Calu3 (cell line): ENCODE measurements at places on chromosomes 1 and 21. TPM values are rescaled to one million over a fixed set of nuclear protein-coding genes. Genes with fewer than 3 reads are reported as not detected.
A peak's percentile ranks its signal among the peaks of the same experiment; 100 is the strongest.

PPFIA4 gene
- 0.12 and 0.83 TPM in 2 replicates for total RNA-seq

NGF gene
- total RNA-seq, result not detected in 2 replicates

TACSTD2 gene
- total RNA-seq, result 293 TPM in 2 replicates

GNAT2 gene
- total RNA-seq, result not detected in 2 replicates

DENND2C gene
- total RNA-seq, result 1.2 and 1.3 TPM in 2 replicates

PEAR1 gene
- total RNA-seq, result 3.0 and 3.2 TPM in 2 replicates

PTAFR gene
- 2.4 and 2.5 TPM in 2 replicates for total RNA-seq

FCRL1 gene
- total RNA-seq, result not detected in 2 replicates

MPL gene
- total RNA-seq, result 0.52 and 0.73 TPM in 2 replicates

KLHDC9 gene
- 5.3 and 7.0 TPM in 2 replicates for total RNA-seq

RPS27 gene
- total RNA-seq, result 1,532 and 1,783 TPM in 2 replicates

RCC2 gene
- 107 and 113 TPM in 2 replicates for total RNA-seq

FAM72A gene
- 17.5 and 18.3 TPM in 2 replicates for total RNA-seq

CNR2 gene
- total RNA-seq, result not detected in 2 replicates

EGLN1 gene
- total RNA-seq, result 33.3 and 34.9 TPM in 2 replicates

- DNase-seq, result no peak
These were observed 170.4 kb downstream of the LIPI start for GRCh38 chr21:14040386-14040785.

DNA sequence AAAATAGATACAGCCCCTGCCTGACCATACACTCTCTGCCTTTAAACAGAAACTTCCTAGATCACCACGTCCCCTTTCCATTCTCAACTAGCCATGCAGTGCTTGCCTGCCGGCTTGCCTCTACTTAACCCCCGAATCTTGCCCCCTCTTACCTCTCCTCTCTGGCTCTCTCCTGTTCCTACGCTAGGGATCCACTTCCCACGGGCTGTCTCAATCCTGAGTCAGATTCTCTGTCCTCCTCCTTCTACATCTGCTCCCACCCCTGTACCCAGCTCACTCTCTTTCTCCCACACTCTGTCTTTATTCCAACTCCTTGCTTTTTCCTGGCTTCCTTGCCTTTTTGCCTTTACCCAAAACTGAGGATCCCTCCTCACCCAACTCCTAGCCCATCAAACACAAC is 29.3 kb downstream of the ATF3 start:
- DNase-seq, result no peak

DNA sequence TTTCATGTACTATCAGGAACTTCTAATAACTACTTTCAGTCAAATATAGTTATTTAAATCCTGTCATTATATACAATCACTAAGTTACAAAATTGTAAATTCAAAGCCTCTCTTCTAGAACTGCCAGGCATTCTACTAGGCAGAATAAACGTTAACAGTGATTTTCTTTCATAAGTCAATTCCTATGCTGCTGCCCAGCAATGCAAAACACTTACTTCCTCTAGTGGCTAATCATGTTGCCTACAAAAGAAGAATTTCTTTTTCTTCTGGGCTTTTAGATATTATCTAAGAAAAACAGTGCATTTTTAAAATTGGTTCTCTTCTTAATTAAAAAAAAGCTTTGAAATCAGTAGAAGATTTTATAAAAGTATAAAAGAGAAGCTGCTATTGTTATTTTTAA is 509.8 kb upstream of the ADAMTS5 start:
- no peak for DNase-seq

- no peak for DNase-seq
These were observed 8.1 kb upstream of the RNF187 start for GRCh38 chr1:228478912-228479711.

- no peak for DNase-seq
These were observed 12.2 kb upstream of the CD34 start for GRCh38 chr1:207923121-207923520.

GRCh38 chr21:45140346-45140940 is 66.1 kb downstream of the ADARB1 start:
- peak; percentile 74 for DNase-seq

GRCh38 chr1:59978511-59978910 is 51.9 kb upstream of the CYP2J2 start:
- DNase-seq, result no peak

DNA sequence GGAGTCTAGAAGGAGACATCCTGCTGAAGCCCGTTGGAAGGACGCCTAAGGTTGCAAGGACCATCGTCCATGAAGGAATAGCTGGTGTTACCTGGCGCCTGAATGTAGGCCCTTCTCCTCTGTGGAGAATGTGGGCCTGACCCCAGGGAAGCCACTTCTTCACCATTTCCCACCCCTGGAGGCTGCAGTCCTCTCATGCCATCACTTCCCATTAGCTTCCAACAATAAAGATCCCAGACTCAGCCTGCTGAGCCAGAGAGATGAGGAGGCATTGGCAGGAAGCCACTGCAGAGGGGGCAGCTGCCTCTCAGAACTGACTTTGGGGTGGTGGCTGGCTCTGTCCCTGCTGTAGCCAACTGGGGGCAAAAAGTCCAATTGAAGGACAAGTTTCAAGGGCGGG is 21.3 kb upstream of the KCNE2 start:
- DNase-seq, result no peak

DNA sequence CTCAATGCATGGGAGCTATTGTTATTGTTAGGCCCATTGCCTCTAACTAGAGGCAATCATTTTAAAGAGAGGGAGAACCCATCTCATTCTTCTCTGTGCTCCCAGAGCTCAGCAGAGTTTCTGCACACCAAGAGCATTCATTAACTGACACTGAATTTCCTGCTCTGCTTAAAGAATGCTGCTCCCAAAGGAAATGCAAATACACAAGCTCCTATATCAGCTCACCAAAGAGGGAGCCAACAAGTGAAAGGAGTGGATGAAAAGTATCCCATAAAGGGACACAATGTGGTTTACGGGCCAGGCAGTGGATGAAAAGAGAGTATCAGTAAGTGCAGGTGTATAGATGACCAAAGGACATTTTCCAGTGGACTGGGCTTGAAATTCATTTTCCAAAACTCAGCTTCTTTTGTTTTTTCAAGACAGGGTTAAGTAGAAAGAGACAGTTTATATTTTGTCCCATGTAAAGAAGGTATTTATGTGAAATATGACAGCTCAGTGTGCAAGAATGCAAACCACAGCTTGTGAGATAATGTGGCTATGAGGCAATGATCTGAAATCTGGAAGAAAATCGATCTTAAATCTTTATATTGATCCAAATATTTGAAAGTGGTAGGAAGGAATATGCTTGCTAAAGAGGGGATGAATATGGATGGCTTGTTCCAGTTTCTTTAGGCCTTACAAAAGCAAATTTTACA is 207.7 kb upstream of the CAMK1G start:
- DNase-seq, result no peak

- no peak for DNase-seq
These were observed 216.0 kb upstream of the NFIA start for GRCh38 chr1:60866226-60866900.

- DNase-seq, result no peak
These were observed 33.0 kb downstream of the PTPN14 start for GRCh38 chr1:214518361-214518760.

- no peak for DNase-seq
These were observed 150.7 kb upstream of the COL6A1 start for GRCh38 chr21:45830720-45831366.

- no peak for DNase-seq
These were observed 824.6 kb upstream of the TMPRSS15 start for GRCh38 chr21:19228226-19228625.

- no peak for DNase-seq
These were observed 28.5 kb upstream of the PTGS2 start for GRCh38 chr1:186708694-186709097.

- no peak for DNase-seq
These were observed 131.2 kb downstream of the RHOU start for GRCh38 chr1:228866468-228866867.

- DNase-seq, result no peak
These were observed 1.9 kb downstream of the EFNA3 start for GRCh38 chr1:155080312-155081228.

DNA sequence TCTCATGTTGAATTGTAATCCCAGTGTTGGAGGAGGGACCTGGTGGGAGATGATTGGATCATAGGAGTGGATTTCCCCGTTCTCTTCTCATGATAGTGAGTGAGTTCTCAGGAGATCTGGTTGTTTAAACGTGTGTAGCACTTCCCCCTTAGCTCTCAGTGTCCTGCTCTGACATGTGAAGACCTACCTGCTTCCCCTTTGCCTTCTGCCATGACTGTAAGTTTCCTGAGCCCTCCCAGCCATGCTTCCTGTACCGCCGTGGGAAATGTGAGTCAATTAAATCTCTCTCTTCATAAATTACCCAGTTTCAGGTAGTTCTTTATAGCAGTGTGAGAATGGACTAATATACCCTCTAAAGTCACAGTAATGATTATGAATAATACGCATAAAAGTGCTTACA is 248.4 kb upstream of the LRRC7 start:
- no peak for DNase-seq

DNA sequence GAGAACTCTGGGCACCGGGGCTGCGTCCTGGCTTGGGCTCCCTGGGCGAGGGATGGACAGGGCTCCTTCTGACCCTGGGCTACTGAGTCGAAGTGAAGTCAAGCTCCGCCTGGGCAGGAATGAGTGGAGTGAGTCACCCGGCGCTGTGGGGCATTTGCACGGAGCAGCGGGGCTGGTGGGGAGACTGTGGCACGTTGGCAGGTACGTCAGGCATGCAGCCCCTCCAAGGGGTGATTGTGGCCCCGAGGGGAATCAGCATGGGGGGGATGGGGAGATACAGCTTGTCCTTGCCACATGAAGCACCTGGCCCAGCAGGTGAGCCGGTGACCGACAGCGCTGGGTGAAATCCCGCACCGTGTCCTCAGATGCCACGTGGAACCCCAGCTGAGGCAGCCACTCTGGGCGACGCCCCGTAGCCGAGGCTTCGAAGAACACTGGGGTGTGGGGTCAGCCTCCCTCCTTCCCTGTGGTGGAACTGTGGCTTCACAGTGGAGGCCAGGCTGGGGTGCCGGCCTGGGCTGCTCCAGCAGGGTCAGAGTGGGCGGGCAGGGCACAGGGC is 62.3 kb downstream of the COL18A1 start:
- no peak for DNase-seq

DNA sequence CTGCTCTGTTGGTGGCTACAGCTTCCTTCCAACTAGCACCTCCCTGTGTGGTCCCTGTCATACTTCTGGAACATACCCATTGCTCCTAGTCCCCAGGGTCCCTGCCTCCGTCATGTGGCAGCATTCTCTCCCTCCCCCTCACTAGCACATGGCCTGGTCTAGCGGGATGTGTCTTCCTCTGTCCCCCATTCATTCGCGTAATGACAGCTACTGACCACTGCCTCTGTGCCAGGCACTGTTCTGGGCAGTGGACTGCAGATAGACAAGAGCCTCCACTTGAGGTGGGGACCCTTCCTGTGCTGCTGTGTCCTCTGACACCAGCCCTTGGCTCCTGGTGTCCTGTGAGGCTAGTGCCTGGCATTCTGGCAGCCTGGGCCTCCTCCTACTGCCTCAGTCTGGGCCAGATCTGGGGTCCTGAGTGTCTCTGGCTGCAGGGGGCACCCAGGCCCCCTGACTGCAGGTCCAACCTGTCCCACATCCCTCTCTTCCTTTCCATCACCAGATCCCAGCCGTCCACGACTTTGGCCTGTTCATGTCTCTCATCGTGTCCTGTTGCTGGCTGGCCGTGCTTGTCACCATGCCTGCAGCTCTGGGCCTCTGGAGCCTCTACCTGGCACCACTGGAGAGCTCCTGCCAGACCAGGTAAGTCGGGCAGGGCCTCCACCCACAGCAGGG is 38.1 kb downstream of the DISP3 start:
- DNase-seq, result no peak

DNA sequence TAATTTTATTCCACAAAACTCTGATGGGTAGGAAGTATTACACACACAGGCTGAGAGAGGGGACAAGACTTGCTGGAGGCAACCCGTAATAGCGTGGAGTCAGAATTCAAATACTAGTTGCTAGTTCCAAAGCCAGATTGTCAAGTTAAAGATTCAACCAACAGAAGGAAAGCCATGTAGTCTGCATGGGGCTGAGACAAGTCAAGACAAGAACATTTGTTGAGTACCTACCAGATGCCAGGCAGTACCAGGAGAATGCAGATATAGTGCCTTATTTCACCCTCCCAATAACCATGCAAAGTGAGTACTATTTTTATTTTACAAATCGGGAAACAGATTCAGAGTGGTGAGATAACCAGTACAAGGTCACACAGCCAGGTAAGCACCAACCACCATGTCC is 110.4 kb upstream of the SPATA6 start:
- DNase-seq, result no peak

GRCh38 chr1:156497743-156498431 is 2.7 kb downstream of the MEF2D start:
- no peak for DNase-seq

- DNase-seq, result no peak
These were observed 88.4 kb upstream of the COL6A1 start for GRCh38 chr21:45892916-45893739.

- DNase-seq, result no peak
These were observed 89.6 kb downstream of the NFIA start for GRCh38 chr1:61171974-61172373.

DNA sequence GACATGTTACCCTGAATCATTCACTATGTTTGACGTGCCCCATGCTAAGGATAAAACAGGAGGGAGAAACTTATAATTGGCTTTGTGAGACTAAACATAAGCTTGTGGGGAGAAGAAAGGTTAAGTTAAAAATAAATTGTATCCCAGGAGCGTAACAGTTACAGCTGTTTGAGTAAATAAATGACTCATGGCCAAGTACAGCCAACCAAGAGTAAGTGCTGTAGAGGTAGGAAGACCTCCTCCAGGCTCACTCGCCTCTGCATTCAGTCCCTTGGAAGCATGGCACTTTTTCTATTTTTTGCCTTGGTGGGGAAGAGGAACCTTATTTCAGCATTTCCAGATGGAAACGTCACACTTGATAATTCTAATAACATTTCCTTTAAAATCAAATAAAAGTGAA is 116.5 kb downstream of the ZP4 start:
- no peak for DNase-seq

DNA sequence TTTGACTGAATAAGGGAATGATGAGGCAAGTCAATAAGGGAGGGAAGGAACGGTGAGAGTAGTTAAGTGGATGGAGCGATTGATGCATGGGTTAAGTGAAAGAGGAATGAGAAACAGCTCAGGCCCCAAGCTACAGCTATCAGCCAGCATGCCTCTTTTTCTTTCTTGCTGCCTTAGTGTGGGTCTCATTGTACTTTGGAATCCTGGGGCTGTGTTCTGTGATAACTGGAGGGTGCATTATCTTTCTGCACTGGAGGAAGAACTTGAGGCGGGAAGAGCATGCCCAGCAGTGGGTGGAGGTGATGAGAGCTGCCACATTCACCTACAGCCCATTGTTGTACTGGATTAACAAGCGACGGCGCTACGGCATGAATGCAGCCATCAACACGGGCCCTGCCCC is 1.0 kb downstream of the TEX38 start:
- DNase-seq, result no peak

DNA sequence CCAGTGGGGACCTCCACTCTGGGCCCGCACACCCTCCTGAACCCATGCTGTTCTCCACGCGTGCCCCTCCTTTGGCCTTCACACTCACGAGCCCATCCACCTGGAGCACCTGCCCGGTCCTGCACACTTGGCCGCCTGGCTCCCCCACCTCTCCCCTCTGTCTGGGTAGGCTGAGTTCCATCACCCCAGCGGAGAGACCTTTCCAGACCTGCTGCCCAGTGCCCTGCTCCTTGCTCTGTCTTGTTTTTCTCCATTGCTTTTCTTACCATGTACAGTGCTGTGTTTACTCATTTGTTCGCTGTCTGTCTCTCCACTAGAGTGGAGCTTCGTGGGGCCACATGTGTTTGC is 351.0 kb upstream of the VAMP3 start:
- no peak for DNase-seq
